ENCODE measurements at places on chromosomes 5 and 9.
A peak's percentile ranks its signal among the peaks of the same experiment; 100 is the strongest.

DNA sequence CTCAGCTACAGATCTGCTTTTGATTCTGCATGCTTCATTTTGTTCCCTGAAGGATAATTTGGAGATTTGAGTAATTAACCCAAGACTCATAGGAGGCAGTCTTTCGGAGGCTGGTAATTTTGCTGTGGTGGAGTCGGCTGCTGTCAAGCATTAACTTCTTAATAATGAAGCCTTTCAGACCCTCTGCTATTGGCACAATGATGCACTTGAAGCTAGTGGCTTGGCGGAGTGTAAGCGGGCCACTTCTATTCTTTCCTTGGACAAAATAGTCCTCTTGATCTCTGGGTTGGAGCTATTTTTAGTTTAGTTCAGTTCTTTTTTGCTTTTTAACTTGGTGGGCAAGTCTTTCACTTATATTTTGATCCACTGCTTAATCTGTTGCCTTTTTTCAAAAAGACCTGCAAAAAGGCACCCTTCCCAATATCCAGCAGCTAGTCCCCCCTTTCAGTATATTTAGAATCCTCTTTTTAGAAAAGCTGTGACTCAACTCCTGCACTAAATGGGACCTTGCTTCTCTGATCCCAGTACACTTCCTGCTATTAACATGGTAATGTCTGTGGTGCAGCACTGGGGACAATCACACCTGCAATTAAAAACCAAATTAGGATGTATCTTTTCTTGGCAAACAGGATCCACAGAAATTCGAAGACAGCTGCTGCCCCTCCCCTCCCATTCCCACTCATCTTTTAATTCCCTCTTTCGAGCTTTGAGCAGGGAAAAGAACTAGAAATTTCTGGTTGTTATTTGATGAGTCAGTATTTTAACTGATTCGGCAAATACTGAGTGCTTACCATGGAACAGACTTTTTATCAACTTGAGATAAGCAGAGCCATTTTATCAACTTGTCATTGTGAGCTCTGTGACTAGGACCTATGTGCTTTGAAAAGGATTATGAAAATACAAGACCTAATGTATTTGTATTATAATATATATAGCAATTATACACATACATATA lies 169.4 kb upstream of the ANKRD55 start:
- no peak for DNase-seq

DNA sequence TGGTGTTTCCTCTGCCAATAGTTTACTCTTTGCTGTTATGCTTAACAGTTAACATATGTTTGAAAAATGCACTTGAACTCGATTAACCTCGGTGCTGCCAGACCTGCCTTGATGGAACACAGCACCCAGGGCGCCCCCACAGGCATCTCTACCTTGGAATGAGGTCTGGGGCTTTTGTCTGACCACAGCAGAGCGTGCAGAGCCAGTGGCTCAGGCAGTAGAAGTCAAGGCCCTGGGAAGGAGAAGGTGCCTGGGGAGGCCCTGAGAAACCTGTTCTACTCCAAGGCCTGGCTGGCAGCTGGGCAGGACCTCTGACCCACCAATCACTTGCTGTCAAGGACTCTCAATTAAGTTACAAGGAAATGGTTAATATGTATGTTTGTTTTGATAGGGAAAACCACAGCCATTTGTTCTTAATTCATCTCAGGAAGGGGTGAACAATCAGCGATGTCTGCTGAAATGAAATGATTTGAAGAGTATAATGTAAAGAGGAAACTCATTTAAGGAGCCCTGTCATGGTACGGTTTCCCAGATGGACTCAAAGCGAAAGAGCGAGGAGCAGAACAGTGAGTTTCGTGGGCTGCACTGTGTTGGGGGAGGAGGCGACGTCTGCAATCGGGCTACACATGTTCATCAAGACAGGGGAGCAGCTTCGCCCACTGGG lies 21.9 kb downstream of the MACROH2A1 start:
- DNase-seq, result no peak

DNA sequence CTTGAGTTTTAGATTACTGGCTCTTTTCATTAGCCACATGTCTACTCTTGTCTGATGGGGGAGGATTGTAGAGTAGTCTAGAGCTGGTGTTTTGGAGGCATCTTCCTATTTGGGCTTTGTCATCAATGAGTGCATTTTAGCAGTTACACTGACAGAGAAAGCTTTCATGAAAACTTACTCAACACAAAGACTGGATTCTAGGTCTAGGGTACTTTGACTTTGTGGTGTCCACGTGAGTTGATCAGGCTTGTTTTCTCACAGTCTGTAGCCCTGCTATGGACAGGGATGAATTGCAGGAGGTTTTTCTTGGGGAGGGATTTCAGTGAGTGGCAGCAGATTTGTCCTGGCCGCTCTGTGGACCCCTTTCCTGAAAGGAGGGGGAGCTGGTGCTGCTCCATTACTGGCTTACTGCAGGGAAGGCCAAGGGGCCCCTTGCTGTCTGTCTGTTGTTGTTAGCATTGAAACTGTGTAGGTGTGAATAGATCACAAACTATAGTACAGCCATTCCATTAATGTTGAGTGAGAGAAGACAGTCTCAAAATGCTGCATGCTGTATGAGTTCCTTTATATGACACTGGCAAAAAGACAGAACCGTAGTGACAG lies 6.6 kb downstream of the TRIO start:
- DNase-seq, result no peak

GRCh38 chr5:1017691-1018455 lies 9.3 kb downstream of the NKD2 start:
- no peak for DNase-seq

- DNase-seq, result no peak
Measured at GRCh38 chr9:93978551-93978950, 23.4 kb upstream of the BARX1 start.

GRCh38 chr9:133703591-133704399 lies 34.4 kb downstream of the SARDH start:
- DNase-seq, result no peak

- no peak for DNase-seq
Measured at GRCh38 chr9:97874624-97875023, 21.6 kb downstream of the FOXE1 start.

DNA sequence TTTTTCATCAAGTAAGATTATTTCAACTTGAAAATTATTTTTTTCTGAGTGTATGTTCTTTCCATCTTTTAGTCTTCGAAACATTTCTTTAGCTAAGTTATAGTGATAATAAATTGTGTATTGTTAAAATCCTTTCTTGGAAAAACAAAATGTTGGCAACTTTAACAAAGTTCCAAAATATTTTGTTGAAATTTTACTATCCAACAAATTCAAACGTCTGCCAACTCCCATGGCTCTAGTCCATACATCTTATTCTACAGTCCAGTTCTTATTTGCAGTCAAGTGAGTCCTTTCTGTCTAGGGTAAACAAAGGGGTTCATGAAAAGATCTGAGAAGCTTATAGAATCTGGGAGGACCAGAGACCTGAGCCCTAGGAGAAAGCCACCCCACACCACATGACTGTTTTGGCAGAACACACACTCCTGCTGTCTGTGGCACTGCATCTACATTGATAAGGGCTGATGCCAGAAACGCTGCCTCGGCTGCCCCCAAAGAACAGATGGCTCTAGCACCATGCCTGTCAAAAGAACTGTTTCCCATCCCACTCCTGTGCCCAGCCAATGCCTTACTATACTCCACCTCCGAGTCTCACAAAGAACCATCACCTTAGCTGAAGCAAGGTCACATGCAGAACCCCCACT lies 47.5 kb downstream of the FEM1C start:
- no peak for DNase-seq

GRCh38 chr9:29778281-29778849 lies 2205.1 kb upstream of the C9orf72 start:
- no peak for DNase-seq

GRCh38 chr9:106675780-106676179 lies 187.2 kb upstream of the ZNF462 start:
- DNase-seq, result no peak

DNA sequence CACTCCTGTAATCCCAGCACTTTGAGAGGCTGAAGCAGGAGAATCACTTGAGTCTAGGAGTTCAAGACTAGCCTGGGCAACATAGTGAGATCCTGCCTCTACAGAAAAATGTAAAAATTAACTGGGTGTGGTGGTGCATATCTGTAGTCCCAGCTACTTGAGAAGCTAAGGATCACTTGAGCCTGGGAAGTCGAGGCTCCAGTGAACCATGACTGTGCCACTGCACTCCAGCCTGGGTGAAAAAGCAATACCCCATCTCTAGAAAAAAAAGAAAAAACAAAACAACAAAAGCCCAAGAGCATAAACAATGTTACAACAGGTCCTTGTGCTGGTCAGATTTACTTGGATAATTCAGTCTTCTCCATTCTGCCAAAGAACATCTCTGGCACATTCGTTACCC lies 44.3 kb upstream of the TGFBR1 start:
- no peak for DNase-seq

DNA sequence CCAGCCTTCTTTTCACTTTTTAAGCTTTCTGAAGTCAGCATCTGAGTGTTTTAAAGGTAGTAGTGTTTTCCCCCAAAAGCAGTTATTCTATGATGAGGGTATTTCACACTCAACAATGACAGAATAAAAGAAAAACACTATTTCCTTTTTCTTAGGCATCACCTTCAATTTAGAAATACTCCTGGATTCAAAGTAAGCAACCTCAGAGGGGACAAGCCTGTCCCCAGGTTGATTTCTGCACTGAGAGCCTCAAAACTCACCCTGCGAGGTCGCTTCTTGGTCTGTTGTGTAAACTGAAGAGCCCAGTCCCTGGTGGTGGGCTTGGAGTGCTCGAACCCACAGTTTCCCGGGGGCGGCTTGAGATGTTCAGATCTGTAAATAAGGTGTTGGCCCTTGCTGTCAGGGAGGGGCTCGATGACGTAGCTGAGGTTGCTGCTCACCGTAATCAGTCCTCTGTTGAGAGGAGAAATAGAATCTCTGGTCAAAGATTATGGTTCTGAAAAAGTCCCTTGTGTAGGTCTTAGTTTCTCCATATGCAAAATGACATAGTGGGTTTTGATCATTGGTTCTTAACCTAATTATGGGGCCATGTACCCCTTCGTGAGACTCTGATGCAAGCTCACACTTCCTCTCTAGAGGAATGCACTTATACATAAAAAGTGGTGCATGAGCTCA lies 55.9 kb downstream of the ADAM19 start:
- no peak for DNase-seq

DNA sequence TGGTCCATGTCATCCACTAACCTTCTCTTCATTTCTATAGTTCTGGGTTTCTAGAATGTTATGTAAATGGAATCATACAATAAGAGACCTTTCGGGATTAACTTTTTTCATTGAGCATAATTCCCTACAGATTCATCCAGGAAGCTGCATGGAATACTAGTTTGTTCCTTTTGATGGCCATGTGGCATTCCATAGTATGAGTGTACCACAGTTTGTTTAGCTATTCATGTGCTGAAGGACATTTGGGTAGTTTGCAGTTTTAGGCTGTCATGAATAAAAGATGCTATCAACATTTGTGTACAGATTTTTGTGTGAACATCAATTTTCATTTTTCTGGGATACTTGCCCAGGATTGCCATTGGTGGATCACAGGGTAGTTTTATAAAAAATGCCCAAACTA lies 6.8 kb upstream of the SPTLC1 start:
- no peak for DNase-seq

DNA sequence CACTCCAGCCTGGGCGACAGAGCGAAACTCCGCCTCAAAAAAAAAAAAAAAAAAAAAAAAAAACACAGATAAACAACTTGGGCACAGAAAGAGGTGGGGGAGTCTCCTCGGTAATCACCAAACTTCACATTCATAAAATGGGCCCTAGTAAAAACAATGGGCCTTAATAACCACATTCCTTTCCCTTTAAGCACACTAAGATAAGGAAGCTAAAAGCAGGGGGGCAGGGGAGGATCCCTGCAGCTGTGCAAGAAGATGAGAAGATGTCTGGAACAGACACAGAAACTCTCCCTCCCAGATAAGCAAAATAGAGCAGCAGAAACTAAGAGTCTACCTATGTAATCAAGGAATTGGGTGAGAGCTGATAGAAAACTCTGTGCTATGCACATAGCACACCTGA lies 111.2 kb upstream of the FAM174A start:
- no peak for DNase-seq

- DNase-seq, result no peak
Measured at GRCh38 chr5:634191-634590, 22.1 kb downstream of the CEP72 start.

DNA sequence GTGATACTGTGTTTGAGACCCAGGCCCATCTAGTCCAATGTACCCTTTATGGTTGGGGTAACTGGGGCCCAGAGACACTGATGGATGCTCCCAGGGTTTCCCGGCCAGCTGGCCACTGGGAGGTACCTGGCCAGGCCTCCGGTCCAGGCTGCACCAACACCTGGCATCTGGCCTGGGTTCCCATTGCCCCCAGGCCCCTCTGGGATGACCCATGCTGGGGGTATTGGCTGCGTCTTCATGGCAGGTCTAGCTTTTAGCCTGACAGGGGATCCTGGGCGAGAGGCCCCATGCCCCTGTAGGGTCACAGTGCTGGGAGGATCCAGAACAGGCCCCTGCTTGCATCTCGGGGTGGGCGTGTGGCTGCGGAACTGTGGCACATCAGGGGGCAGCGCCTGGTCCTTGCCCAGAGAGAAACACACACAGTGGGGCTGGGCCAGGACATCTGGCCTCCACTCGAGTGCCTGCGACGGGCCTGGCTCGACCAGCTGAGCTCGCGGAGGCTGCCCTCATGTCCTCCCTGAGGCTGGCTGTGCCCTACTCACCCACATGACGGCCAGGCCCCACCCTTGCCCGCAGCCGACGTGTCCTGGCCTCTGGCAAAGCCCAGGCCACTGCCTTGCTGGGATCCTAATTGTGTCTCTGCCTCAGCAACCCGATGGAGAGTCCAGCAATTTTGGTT lies 21.5 kb upstream of the COL5A1 start:
- DNase-seq, result peak; percentile 6

- DNase-seq, result no peak
Measured at GRCh38 chr5:124671193-124671592, 75.2 kb downstream of the ZNF608 start.

GRCh38 chr5:141709699-141710267 lies 27.8 kb upstream of the ARAP3 start:
- no peak for DNase-seq

- DNase-seq, result no peak
Measured at GRCh38 chr5:133114166-133114932, 62.5 kb downstream of the HSPA4 start.

- DNase-seq, result no peak
Measured at GRCh38 chr9:123952641-123953495, 22.9 kb upstream of the DENND1A start.

- no peak for DNase-seq
Measured at GRCh38 chr5:38079620-38080402, 178.5 kb upstream of the EGFLAM start.

All from uterus (tissue), 4 donors.